Mammary epithelial cell (primary cell): ENCODE measurements at places on chromosomes 7 and 10. TPM values are rescaled to one million over a fixed set of nuclear protein-coding genes. Genes with fewer than 3 reads are reported as not detected.

ZNF365 gene
- total RNA-seq = 5.9 and 10.1 TPM in 2 replicates

TYW1B gene
- total RNA-seq = 1.3 TPM

SMARCD3 gene
- 8.4 and 8.8 TPM in 2 replicates for total RNA-seq

GCK gene
- not detected for total RNA-seq

GRCh38 chr7:86598311-86598710 lies 45.4 kb upstream of the GRM3 start:
- no peak for DNase-seq

- peak; percentile 2 for DNase-seq
These were observed 8.2 kb downstream of the CCDC7 start for GRCh38 chr10:32454148-32454547.

DNA sequence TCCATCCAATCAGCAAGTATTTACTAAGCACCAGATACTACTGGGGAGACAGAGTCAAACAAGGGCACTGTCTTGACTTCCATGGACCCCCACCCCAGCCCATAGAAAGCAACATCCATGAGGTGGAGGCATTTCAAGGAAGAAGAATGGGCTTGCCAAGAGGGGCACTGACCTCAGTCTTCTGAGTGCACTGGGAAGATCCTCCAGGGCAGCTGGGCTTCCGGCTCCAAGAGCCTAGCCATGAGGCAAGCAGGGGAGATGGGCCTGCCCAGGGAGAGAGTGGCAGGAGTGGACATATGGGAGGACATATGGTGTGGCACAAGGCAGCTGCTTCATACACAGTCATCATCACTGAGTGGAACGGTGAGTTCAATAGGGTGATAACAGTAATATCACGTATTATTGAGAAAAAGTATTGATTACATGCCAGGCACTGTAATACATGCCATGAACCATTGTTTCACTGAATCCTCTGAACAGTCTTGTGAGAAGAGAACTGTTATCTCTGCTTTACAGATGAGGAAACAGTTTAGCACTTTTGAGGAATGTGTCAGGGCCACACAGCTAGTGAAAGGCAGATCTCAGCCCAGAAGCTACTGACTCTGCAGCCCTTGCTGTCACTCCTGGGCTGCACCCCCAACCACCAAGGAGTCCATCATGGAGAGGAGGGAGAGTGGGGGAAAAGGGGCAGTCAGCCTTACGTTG lies 331.7 kb upstream of the ZMIZ1 start:
- DNase-seq = no peak

- no peak for DNase-seq
These were observed 32.2 kb upstream of the PDE1C start for GRCh38 chr7:32102432-32102873.

DNA sequence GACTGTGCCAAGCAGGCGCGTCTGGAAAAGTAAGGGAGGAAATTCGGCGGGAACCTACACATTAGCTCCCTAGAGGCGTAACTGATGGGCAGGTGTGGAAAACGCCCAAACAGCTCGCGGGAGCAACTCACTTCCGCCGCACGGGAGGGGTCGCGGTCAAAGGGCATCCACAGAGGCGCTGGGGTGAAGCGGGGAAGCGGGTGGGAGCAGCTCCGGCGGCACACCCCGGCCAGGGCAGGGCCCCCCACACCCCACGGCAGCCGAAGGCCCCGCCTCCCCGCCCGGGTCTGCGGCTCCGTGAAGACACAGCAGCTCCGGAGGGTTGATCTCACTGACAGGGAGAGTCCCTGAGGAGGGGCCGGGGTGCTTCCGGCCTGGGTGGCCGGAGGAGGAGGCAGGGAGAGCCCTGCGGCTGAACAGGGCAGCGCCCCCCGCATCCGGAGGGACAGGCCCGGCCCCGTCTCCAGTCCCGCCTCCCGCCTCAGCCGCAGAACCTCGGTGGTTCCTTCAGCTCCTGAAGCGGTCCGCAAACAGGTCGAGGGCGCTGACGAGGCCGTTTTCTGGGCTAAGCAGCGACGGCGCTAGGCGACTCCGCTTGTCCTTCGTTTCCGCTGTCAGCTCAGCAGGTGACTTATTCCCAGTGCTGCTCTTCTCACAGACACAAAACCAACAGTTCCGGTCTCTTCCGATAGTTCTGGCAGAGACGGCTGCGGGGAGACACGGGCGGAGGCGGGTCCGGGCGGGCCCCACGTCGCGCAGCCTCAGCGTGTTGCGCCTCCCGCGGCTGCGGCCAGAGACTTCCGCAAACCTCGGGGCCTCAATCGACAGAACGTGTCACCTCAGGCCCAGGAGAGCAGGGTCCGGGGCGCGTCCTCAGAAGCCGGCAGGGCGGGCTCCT lies 276.1 kb downstream of the DNAJB6 start:
- DNase-seq = no peak
